ENCODE measurements at places on chromosomes 7 and 10. TPM values are rescaled to one million over a fixed set of nuclear protein-coding genes. Genes with fewer than 3 reads are reported as not detected.

SERPINE1 gene
- polyA plus RNA-seq = 23.1 TPM

TCF7L2 gene
- polyA plus RNA-seq = 23.2 TPM

- H3K27me3 ChIP-seq = no peaks in the 10 kb centered on the region
- no peaks in the 10 kb centered on the region for H3K4me1 ChIP-seq
- no peak for DNase-seq
- H3K27ac ChIP-seq = no peak overlapping the region
Measured at GRCh38 chr7:760006-760405, 32.9 kb upstream of the PRKAR1B start.

GRCh38 chr7:131034166-131034881 lies 293.4 kb upstream of the MKLN1 start:
- DNase-seq = peak; percentile 68
- no peak overlapping the region for H3K4me3 ChIP-seq
- H3K4me1 ChIP-seq = peaks cover 19% of the 10 kb centered on the region

DNA sequence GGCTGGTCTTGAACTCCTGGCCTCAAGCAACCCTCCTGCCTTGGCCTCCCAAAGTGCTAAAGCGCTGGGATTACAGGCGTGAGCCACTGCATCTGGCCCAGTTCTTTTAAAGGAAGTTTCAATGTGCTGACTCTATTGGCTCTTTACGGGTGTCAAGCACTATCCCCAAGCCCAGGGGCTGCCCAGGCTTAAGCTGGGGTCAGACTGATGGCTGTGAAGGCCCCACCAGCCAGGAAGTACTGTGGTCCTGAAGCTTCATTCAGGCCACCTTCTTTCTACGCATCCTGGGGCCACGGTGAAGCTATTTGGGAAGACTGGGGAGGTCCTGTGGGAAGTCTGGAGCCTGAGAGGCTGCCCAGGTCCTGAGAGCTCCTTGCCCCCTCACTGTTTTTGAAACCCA lies 8.0 kb downstream of the GPR15LG start:
- H3K4me1 ChIP-seq = no peaks in the 10 kb centered on the region
- DNase-seq = no peak
- no peaks in the 10 kb centered on the region for H3K27me3 ChIP-seq
- H3K4me3 ChIP-seq = no peak overlapping the region
- no peak overlapping the region for H3K27ac ChIP-seq

- H3K36me3 ChIP-seq = no peaks in the 10 kb centered on the region
- no peak overlapping the region for H3K4me3 ChIP-seq
- no peaks in the 10 kb centered on the region for H3K27me3 ChIP-seq
- no peak overlapping the region for H3K27ac ChIP-seq
- no peaks in the 10 kb centered on the region for H3K4me1 ChIP-seq
Measured at GRCh38 chr7:46226860-46227259, 305.8 kb upstream of the IGFBP3 start.

GRCh38 chr10:50349554-50349953 lies 98.2 kb upstream of the ASAH2 start:
- H3K27ac ChIP-seq = no peak overlapping the region
- no peaks in the 10 kb centered on the region for H3K27me3 ChIP-seq
- no peak overlapping the region for H3K4me3 ChIP-seq
- H3K36me3 ChIP-seq = no peaks in the 10 kb centered on the region
- peaks cover 10% of the 10 kb centered on the region for H3K4me1 ChIP-seq

P4HA1 gene
- 14.2 TPM for polyA plus RNA-seq

UBE2D1 gene
- polyA plus RNA-seq = 9.2 TPM

- H3K36me3 ChIP-seq = no peaks in the 10 kb centered on the region
- H3K4me1 ChIP-seq = no peaks in the 10 kb centered on the region
- H3K27ac ChIP-seq = no peak overlapping the region
- no peak overlapping the region for H3K4me3 ChIP-seq
- DNase-seq = peak; percentile 46
- H3K27me3 ChIP-seq = no peaks in the 10 kb centered on the region
Measured at GRCh38 chr7:53350241-53350640, 314.8 kb downstream of the POM121L12 start.

- no peaks in the 10 kb centered on the region for H3K36me3 ChIP-seq
- H3K4me3 ChIP-seq = no peak overlapping the region
- H3K4me1 ChIP-seq = no peaks in the 10 kb centered on the region
- H3K27me3 ChIP-seq = no peaks in the 10 kb centered on the region
- H3K27ac ChIP-seq = no peak overlapping the region
Measured at GRCh38 chr10:93746844-93747284, 10.9 kb upstream of the LGI1 start.

DNA sequence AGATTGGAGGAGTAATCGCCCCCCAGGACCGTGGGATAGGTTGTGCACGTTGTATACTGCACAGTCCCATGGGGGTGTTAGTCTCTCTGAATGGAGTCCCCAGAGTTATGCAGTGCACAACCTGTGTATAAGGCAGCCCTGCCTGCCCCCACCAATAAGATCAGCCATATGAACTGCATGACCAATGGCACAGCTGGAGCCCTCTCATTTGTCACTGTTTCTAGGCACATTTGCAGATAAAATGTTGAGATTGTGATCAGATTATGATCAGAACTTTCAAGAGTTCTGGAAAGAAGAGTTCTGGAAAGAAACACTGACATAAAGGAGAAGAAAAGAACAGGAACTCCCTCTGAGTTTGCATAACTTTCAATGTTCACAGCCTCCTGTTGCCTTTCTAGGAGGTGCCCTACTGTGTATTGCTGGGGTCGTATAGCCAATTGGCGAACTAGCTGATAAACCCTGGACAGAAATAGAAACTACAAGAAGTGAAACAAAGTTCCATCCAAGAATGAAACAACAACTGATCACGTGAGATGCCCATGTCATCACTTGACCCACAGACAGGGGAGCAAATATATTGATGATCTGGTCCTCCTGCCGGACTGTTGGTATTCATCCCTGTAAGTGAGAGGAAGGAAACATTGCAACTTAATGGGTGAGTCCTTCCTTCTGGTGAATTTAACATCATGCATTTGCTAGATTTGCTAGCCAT lies 49.6 kb upstream of the TOMM7 start:
- H3K4me3 ChIP-seq = no peak overlapping the region
- H3K27me3 ChIP-seq = no peaks in the 10 kb centered on the region
- H3K27ac ChIP-seq = no peak overlapping the region
- DNase-seq = no peak
- H3K4me1 ChIP-seq = no peaks in the 10 kb centered on the region

DNA sequence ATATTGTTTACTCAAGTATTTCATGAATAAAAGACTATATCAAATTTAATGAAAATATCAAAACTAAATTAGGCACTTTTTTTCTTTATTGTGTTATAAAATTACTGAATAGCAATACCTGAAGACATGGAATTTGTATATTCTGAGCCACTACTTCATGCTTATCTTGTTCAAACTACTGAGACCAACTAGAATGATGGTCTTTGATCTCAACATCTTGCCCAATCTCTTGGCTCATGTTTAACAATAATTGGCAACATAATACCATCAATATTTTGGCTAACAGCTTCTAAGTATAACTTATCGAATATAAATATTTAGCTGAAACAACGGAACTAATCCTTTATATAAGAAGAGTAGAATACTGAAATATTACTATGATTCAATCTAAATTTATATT lies 56.5 kb upstream of the AGMO start:
- no peak overlapping the region for H3K4me3 ChIP-seq
- DNase-seq = no peak
- H3K27me3 ChIP-seq = no peaks in the 10 kb centered on the region
- H3K36me3 ChIP-seq = no peaks in the 10 kb centered on the region
- no peaks in the 10 kb centered on the region for H3K4me1 ChIP-seq
